A172 (cell line): ENCODE measurements at places on chromosomes 13 and 19. TPM values are rescaled to one million over a fixed set of nuclear protein-coding genes. Genes with fewer than 3 reads are reported as not detected.

The TMEM259 gene
- total RNA-seq, result 104 and 131 TPM in 2 replicates

The PLPPR2 gene
- total RNA-seq, result 15.7 and 19.4 TPM in 2 replicates

DNA sequence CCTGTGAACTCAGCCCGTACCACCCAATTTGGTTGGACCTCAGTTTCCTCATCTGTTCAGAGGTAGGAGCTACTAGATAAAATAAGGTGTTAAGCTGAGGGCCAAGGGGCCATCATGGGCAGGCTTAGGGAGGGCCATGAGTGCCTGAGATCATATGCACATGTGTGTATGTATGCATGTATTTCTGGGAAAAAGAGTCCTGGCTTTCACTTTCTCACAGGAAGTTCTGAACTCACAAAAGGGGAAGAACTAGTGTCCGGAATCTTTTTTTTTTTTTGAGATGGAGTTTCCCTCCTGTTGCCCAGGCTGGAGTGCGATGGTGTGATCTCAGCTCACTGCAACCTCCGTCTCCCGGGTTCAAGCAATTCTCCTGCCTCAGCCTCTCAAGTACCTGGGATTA, 18.9 kb downstream of the TGFB1 start:
- no peak for DNase-seq

The FCER2 gene
- not detected in 2 replicates for total RNA-seq

The ANO8 gene
- 4.2 and 5.1 TPM in 2 replicates for total RNA-seq

DNA sequence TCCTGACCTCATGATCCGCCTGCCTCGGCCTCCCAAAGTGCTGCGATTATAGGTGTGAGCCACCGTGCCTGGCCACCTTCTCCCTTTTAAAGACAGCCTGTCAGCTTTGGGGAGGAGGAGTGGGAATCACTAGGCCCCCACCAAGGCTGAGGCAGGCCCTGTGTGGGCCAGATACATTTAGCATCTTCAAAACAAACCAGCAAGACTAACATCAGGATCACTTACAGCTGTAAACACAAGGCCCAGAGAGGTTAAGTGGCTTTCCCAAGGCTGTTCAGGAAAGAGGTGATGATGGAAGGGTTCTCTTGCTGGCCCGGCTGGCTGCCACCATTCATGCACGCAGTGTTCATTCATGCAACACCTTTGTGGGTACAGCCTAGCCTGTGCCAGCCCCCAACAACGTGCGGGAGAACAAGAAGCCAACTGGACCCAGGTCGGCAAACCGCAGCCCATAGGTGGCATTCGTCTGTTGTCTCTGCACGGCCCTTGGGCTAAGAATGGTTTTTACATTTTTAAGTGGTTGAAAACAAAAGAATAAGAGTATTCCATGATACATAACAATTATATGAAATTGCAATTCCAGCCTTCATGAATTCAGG, 23.0 kb downstream of the IER2 start:
- DNase-seq, result no peak

DNA sequence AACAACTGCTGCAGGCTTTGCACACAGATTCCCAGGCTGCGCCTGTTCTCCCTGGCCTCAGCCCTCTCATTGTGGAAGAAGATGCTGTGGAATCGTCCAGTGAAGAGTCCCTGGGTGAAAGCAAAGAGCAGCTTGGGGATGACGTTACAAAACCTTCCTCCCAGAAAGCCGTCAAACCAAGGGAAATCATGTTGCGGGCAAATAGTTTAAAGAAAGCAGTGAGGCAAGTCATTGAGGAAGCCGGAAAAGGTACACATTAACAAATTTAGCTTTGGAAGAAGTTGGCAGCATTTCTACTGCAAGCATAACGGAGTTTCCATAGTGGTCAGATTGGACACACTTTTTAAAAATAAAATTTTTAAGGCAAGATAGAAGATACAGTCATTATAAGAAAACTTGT, 82.9 kb upstream of the AKAP11 start:
- DNase-seq, result no peak

The MEIS3 gene
- total RNA-seq, result 27.5 and 31.9 TPM in 2 replicates

DNA sequence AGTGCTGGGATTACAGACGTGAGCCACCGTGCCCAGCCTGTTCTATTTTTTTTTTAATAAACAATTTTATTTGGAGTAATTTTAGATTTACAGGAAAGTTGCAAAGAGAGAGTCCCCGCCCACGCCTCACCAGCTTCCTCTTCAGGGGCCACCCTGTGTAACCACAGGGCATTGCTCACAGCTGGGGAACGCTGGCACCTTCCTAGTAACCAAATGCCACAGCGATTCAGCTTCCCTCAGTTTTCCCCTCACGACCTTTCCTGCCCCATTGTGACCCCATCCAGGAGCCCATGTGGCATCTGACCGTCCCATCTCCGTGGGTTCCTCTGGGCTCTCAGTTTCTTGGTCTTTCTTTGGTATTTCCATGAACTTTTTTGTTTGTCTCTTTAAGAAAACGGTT, 83.9 kb downstream of the GNG7 start:
- DNase-seq, result peak; percentile 94

DNA sequence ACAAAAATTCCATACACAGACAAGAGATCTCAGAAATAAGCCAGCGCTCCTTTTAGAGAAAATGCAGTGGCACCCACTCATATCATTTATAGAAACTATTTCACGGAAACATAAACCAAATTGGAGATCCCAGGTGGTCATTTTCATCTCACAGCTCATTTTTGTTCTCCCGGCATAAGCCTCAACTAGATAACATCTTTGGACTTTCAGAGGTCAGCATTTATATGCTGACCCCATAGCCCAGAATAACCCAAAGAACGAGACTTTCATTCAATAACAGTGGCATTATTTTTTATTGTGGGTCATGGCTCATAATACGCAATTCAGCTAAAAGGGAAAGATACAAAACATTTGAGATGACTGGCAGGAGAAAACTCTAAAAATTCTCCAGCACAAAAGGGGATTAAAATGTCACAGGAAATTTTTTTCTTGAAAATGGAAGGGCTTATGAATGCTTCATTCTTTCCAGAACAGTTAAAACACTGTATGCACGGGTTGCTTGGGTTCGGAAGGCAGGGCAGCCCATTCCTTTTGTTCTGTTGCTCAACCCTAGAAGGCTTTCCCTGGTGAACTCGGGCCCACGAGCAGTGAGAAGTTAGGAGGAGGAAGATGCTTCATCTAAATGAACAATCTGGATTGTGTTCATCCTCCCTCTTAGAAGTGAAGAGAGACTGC, 24.0 kb downstream of the STARD13 start:
- DNase-seq, result no peak

The UPK1A gene
- total RNA-seq, result 0.17 TPM in 1 of 2 replicates, not detected in the other

- no peak for DNase-seq
Observed at GRCh38 chr13:42905579-42905978, 86.5 kb downstream of the EPSTI1 start.

GRCh38 chr19:46925548-46925950, 64.8 kb downstream of the ARHGAP35 start:
- DNase-seq, result no peak

DNA sequence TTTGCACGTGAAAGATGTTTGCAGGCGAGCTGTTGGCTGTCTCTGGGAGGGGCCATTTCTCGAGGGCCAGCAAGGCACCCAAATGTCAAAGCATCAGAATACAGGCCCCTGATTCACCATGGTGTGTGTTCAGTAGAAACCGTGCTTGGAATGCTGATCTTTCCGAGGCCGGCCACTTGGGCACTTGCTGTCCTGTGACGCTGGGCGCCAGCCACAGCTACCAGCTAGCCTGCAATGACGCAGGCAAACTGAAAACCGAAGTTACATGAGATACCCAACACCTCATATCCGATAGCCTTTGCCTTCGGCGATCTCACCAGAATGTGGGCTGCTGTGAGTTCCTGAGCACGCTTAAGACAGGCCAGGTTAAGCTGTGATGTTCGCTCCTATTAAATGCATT, 12.0 kb downstream of the THOP1 start:
- no peak for DNase-seq

The ZNF563 gene
- total RNA-seq, result not detected in 2 replicates

DNA sequence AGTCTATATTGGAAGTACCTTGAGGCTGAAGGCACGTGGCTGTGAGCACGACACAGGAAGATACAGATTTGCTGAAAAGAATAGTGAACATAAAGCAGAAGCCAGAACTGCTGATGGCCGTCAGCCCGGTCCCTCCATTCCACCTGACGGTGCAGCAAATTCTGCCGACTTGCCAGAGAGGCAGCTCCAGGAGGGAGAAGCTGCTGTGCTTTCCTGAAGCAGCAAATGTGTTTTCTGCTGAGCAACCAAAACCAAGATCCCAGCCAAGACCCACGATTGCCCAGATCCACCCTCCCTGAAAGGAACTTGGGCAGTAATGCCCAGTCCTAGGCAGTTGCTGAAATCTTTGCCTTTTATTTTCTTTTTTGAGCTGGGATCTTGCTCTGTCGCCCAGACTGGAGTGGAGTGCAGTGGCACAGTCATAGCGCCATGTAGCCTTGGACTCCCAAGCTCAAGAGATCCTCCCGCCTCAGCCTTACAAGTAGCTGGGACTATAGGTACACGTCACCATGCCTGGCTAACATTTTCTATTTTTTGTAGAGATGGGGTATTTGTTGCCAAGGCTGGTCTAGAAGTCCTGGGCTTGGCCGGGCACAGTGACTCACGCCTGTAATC, 7.0 kb upstream of the RCN3 start:
- no peak for DNase-seq

DNA sequence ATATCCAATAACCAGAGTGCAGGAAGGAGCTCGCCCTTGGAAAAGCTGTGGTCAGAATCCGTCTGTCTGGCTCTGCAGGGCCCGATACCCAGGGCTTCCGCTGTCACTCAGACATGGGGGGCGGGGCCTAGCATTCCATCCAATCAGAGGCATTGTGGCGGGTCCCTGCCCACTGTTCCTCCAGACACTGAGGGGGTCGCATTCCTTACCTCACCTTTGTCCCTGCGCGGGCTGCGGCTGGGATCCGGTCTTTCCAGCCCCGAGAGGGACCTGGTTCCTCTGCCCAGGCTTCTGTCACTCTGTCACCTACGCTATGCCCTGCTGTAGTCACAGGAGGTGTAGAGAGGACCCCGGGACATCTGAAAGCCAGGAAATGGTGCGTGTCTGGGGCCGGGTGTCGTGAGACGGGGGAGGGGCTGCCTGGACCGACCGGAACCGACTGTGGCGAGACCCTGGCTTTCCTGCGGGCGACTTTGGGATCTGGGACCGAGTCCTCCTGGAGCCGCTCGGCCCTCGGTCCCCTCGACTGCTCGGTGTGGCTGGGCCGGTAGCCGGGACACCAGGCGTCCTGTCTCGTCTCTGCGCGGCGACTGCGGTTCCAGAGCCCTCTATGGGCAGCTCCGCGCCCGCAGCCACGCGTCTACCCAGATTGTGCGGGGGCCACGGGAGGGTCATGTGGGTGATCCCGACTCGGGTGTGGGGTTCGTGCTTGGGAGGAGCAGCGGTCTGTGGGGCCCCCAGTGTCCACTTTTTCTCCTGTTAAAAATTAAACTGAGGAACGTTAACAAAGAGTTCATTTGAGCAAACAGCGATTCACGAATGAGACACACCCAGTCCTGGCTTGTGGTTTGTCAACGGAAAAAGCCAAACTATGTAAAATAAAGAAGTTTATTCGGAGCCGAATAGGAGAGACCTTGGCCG, at the start of gene ZNF69:
Gene ZNF69, plus strand, starts transcription at position 172 of the 921 bp plus-strand sequence. Its CDS starts 142 bp downstream, at position 314.
- DNase-seq, result no peak

- DNase-seq, result peak; percentile 18
Observed at GRCh38 chr13:91722267-91722884, 324.0 kb downstream of the GPC5 start.

The IRS2 gene
- 1.4 and 2.3 TPM in 2 replicates for total RNA-seq

The JAK3 gene
- total RNA-seq, result 0.41 and 0.69 TPM in 2 replicates

The SDHAF1 gene
- total RNA-seq, result 20.4 and 24.6 TPM in 2 replicates

DNA sequence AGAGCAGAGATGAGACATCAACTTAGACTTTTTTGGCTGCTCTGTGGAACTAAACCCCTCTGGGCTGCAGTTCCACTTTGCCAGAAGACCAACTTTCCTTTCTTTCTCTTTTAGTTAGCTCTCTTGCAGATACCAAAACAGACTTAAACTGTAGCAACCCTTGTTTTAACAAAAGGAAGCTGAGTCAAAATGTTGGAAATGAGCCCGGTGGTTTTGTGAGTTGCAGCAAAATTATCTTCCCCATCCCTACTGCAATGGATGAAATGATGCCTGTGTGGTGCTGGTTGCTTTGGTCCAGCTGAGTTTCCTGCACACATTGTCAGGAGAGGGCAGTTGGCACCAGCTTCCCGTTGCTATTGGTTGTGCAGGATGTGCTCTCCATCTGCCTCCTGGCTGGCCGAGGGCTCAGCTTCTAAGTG, 115.3 kb downstream of the LRCH1 start:
- peak; percentile 77 for DNase-seq

The SIGLECL1 gene
- total RNA-seq, result not detected in 2 replicates

DNA sequence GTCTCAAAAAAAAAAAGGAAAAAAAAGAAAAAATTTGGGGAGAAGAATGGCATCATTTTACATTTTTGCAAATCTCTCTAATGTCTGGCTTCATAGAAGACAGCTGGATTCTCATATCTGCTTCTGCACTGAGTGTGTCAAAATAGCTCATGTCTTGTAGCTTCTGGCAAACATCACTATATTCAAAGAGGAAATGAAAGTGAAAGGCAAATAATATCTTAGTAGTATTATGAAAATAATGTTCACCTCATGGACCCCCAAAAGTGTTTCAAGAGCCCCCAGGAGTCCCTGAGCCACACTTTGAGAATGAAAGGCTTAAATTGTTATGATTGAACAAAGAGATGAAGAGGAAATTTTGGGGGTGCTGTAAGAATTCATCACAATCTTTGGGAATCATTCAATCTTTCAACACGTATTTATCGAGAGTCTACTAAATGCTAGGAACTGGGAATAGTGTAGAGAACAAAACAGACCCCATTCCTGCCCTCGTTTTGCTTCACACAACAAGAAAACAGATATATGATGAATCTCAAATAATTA, 1.2 kb upstream of the SLC6A16 start:
- no peak for DNase-seq

GRCh38 chr13:99129050-99129449, 71.6 kb upstream of the UBAC2 start:
- DNase-seq, result no peak

DNA sequence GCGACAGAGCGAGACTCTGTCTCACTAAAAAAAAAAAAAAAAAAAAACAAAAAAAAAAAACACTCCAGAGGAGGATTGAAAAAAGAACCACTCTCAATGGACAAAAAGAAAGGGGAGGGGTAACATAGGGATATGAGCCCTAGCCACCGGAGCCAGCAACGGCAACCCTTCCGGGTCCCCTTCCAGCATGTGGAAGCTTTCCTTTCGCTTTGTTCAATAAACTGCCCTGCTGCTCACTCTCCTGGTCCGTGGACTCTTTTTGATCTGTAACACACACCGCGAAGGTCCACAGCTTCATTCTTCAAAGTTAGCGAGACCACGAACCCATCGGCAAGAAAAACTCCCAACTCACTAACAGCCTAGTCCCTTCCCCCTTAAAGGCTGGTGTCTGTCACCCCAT, 1.0 kb upstream of the REX1BD start:
- no peak for DNase-seq

GRCh38 chr19:2041433-2041682, 9.7 kb downstream of the MKNK2 start:
- DNase-seq, result no peak

The PGLYRP1 gene
- not detected in 2 replicates for total RNA-seq

The RAB3A gene
- total RNA-seq, result 0.26 and 2.6 TPM in 2 replicates

- no peak for DNase-seq
Observed at GRCh38 chr13:76440568-76440967, 445.6 kb downstream of the KCTD12 start.
